ENCODE measurements at places on chromosomes 5 and 9. TPM values are rescaled to one million over a fixed set of nuclear protein-coding genes. Genes with fewer than 3 reads are reported as not detected.

IFNB1 gene
- not detected for total RNA-seq

IL5 gene
- not detected for total RNA-seq

CCNI2 gene
- 0.39 TPM for total RNA-seq

CDKN2B-AS1 gene
- 1.3 TPM for total RNA-seq

ACO1 gene
- total RNA-seq = 84.4 TPM

CDH10 gene
- total RNA-seq = not detected

ZNF883 gene
- total RNA-seq = 1.7 TPM

SOX30 gene
- total RNA-seq = not detected

FOXI1 gene
- not detected for total RNA-seq

- H3K4me1 ChIP-seq = no peaks in the 10 kb centered on the region
- no peak overlapping the region for H3K27ac ChIP-seq
- H3K36me3 ChIP-seq = peaks cover 12% of the 10 kb centered on the region
- no peaks in the 10 kb centered on the region for H3K27me3 ChIP-seq
Observed at GRCh38 chr9:98021306-98022040, 35.1 kb upstream of the NANS start.

DNA sequence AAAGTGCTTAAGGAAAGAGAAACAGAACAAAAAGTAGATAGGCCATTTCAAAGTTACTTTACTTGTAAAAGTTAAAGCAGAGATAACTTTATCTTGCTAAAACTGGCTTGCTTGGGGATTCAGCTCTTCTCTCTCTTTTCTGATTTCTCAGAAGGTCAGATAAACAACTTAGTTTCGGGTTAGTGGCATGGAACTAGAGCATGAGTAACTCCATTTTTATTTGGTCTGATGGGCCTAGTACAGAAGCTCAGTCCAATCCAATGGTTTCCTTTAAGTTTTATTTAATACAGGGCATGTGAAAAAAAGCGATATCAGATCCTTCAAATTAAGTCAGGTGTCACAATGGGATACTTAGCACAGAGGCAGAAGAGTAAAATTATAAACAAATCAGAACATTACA, 18.8 kb upstream of the GPBP1 start:
- no peaks in the 10 kb centered on the region for H3K27me3 ChIP-seq
- DNase-seq = no peak
- no peak overlapping the region for H3K27ac ChIP-seq
- no peak overlapping the region for H3K4me3 ChIP-seq
- H3K36me3 ChIP-seq = no peaks in the 10 kb centered on the region
- H3K4me1 ChIP-seq = no peaks in the 10 kb centered on the region

DNA sequence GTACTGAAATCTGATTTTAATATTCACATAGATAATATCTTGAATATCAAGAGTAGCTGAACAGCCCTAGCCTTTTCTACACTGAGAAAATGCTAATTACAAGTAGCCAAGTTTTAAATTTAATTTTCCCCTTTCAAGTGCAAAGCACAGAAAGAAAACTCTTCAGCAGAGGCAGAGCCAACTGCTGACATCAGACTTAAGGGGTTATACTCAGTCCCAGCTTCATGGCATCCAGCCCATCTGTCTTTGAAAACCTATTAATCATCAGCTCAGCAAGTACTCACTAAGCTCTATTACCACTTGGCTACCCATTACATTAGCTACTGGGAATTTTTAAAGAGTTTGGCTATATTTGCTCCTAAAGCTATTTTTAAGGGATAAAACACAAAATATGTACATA, 220.5 kb downstream of the SLC12A2 start:
- H3K4me1 ChIP-seq = peaks cover 8% of the 10 kb centered on the region
- DNase-seq = no peak
- no peak overlapping the region for H3K4me3 ChIP-seq
- no peak overlapping the region for H3K27ac ChIP-seq
- H3K36me3 ChIP-seq = no peaks in the 10 kb centered on the region

DNA sequence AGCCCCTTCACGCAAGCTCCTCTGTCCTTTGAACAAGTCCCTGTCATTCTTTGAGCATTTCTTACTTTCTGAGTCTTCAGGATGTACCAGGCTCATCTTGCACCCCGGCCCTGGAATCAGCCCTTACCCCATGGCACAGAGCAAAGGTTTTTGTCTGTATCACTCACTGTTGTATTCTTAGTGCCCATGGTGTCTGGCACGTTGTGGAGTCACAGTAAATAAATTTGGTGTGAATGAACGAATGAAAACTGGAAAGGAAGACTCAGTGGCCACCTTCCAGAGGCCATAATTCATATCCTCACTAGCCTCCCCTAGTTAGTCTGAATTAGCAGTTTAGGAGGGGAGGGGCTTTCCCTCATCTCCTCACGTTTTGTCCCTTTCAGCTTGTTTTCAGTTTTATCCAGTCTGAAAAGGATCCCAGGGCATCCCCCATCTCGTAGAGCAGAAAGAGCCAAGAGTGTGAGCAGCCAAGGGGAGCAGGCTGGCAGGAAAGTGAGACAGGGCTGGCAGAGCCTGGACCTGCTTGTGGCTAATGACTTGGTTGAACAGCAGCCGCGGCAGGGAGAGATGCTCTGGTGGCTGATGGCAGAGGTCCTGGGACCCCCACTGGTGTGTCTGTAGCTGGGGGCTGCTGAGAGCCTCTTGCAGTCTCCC, 42.7 kb downstream of the ZNF618 start:
- DNase-seq = no peak
- no peak overlapping the region for H3K4me3 ChIP-seq
- no peaks in the 10 kb centered on the region for H3K27me3 ChIP-seq
- peaks cover 12% of the 10 kb centered on the region for H3K4me1 ChIP-seq
- no peak overlapping the region for H3K27ac ChIP-seq

GRCh38 chr5:32828492-32828891, 117.4 kb downstream of the NPR3 start:
- H3K27me3 ChIP-seq = no peaks in the 10 kb centered on the region
- no peaks in the 10 kb centered on the region for H3K36me3 ChIP-seq
- H3K4me3 ChIP-seq = no peak overlapping the region
- no peak overlapping the region for H3K27ac ChIP-seq

- no peaks in the 10 kb centered on the region for H3K27me3 ChIP-seq
- no peak overlapping the region for H3K4me3 ChIP-seq
- DNase-seq = no peak
- H3K36me3 ChIP-seq = no peaks in the 10 kb centered on the region
- H3K27ac ChIP-seq = no peak overlapping the region
Observed at GRCh38 chr5:148615644-148616275, 38.6 kb downstream of the HTR4 start.

- H3K27ac ChIP-seq = no peak overlapping the region
- H3K4me3 ChIP-seq = no peak overlapping the region
- DNase-seq = no peak
- H3K36me3 ChIP-seq = no peaks in the 10 kb centered on the region
Observed at GRCh38 chr5:89697581-89697980, 712.0 kb downstream of the CETN3 start.

DNA sequence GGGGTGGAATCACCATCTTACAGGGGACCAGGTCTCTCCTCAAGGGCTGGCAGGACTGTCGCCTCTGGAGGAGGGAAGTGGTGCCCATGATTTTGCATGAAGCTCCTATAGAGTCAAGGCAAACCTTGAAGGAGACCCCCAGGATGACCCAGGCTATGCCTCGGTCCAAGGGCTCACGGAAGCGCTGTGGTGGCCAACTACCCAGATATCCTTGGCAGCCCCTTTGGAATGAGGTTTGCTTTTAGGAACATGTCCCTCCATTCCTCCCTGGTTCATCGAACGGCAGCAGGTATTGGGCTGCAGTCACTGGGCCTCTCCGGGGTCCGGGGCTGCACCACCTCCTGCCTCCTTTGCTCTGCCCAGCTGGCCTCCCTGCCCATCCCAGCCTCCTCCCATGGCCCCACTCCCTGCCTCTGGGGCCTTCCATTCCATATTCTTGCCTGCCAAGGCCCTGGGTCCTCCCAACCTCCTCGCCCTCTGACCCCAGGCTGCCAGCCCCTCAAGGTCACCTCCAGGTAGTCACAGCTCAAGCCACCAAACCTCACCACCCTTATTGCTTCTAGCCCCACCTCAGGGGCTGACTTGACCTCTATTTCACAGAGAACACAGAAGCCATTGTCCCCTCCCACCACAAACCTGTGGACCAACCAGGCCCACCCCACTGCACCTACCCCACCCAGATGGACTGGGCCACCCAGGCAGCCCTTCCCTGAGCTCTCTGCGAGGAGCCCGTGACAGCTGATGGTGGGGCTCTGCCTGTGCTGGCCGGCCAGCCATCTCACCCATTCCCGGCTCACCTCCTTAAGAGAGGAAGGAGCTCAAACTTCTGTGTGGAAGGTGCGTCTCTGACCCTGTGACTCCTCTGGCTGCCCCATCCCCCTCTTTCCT, 3.6 kb upstream of the IL3 start:
- no peaks in the 10 kb centered on the region for H3K4me1 ChIP-seq
- no peak for DNase-seq
- H3K27me3 ChIP-seq = no peaks in the 10 kb centered on the region
- no peak overlapping the region for H3K27ac ChIP-seq
- no peak overlapping the region for H3K4me3 ChIP-seq

- peak overlapping the region; percentile 74 for H3K4me3 ChIP-seq
- no peak overlapping the region for H3K27ac ChIP-seq
- peaks cover 22% of the 10 kb centered on the region for H3K4me1 ChIP-seq
- no peaks in the 10 kb centered on the region for H3K27me3 ChIP-seq
- H3K36me3 ChIP-seq = peaks cover 7% of the 10 kb centered on the region
Observed at GRCh38 chr5:123421773-123422172, 1.4 kb downstream of the CEP120 start.

GRCh38 chr5:122421374-122422079, 109.5 kb downstream of the SNCAIP start:
- no peak overlapping the region for H3K27ac ChIP-seq
- DNase-seq = no peak
- H3K27me3 ChIP-seq = no peaks in the 10 kb centered on the region
- H3K36me3 ChIP-seq = no peaks in the 10 kb centered on the region
- no peaks in the 10 kb centered on the region for H3K4me1 ChIP-seq

DNA sequence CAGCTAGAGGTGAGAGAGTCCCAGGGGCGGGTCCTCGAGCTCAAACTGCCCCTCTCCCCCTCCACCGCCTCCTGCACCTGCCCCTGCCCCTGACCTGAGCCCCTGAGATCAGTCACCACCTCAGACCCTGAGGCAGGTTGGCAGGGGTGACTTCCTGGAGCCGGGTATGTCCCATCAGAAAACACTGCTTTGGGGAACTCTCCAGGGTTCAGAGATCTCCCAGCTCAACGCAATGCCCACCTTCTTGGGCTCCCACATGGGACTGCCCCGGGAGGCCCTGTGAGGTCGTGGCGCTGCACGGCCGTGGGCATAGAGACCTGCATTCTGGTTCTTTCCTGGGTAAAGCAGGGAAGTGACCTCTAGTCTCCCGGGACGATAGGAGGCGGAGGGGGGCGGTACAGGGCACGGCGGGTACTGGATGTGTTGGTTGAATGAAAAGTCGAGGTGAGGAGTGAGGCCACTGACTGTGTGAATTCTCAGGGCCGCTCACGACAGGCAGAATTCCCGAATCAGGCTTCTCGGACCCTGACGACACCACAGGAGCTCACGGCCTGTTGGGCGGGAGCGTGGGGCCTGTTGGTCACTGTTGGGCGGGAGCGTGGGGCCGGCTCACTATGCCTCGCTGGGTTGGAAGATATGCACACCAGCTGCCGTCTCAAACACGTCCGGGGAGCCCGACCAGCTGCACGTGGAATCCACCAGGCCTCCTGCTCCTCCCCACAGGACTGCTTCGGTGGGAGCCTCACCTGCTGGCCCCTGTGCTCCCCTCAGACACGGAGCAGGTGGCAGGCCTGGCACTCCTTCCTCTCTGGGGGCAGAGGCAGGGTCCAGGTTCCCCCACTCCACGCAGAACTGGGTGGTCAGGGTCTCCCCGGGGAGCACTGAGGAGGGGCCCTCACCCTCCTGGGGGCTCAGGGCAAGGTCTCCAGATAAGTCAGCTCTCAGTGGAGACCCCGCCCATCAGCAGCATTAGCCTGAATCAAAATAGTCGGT, 178.0 kb upstream of the PPP1R26 start:
- H3K36me3 ChIP-seq = no peaks in the 10 kb centered on the region
- DNase-seq = no peak
- no peaks in the 10 kb centered on the region for H3K4me1 ChIP-seq
- no peak overlapping the region for H3K4me3 ChIP-seq

DNA sequence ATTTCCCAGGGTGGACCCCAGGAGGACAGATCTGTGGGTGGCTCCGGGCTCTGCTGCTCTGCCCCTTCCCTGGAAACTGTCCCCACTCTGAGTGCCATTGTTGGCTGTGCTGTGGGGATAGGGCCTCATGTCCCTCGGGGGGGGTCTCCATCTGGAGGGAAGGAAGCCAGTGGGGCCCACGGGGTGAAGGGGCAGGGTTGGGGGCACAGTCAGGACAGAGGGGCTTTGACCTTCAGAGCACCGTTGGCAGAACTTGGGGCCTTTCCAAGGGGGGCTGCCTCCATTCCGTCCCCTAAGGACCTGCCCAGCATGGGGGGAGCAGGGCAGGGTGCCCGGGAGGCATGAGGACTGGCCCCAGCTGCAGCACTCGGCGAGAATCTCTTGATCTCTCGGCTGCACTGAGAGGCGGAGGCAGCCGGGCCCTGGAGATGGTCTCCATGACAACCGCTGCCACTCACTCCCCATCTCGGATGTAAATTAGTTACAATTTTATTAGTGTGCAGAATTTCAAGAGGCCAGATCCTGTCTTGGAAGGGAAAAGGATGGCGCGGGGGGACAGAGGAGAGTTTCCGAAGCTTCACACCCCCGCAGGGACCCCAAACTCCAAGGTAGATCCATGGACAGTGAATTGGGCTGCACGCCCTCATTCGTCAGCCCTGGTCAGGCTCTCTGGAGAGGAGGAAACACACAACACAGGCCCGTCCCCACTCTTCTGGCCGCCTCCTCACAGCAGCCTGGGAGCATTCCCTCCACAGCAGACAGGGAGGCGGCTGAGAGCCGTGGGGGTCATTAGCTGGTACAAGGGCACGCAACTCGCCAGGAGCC, 216.2 kb upstream of the IER5L start:
- H3K27me3 ChIP-seq = no peaks in the 10 kb centered on the region
- H3K36me3 ChIP-seq = no peaks in the 10 kb centered on the region
- H3K27ac ChIP-seq = no peak overlapping the region
- H3K4me3 ChIP-seq = no peak overlapping the region
- no peak for DNase-seq

- no peaks in the 10 kb centered on the region for H3K27me3 ChIP-seq
- peaks cover 95% of the 10 kb centered on the region for H3K4me1 ChIP-seq
- no peak for DNase-seq
- peak overlapping the region; percentile 97 for H3K27ac ChIP-seq
- H3K36me3 ChIP-seq = no peaks in the 10 kb centered on the region
- H3K4me3 ChIP-seq = no peak overlapping the region
Observed at GRCh38 chr9:33158843-33159776, 8.0 kb downstream of the B4GALT1 start.

- no peaks in the 10 kb centered on the region for H3K4me1 ChIP-seq
- no peak for DNase-seq
- no peak overlapping the region for H3K4me3 ChIP-seq
- H3K27me3 ChIP-seq = no peaks in the 10 kb centered on the region
Observed at GRCh38 chr9:82549174-82549821, 513.6 kb downstream of the RASEF start.

- H3K36me3 ChIP-seq = no peaks in the 10 kb centered on the region
- no peak for DNase-seq
- H3K4me3 ChIP-seq = no peak overlapping the region
- H3K27me3 ChIP-seq = no peaks in the 10 kb centered on the region
- no peaks in the 10 kb centered on the region for H3K4me1 ChIP-seq
Observed at GRCh38 chr5:52360985-52361384, 426.7 kb upstream of the ITGA1 start.

- no peaks in the 10 kb centered on the region for H3K27me3 ChIP-seq
- no peak overlapping the region for H3K27ac ChIP-seq
- H3K4me3 ChIP-seq = no peak overlapping the region
- no peaks in the 10 kb centered on the region for H3K4me1 ChIP-seq
- no peak for DNase-seq
Observed at GRCh38 chr9:114911167-114911821, 19.1 kb downstream of the TNFSF8 start.

- H3K4me3 ChIP-seq = no peak overlapping the region
- H3K36me3 ChIP-seq = no peaks in the 10 kb centered on the region
- DNase-seq = no peak
- H3K4me1 ChIP-seq = no peaks in the 10 kb centered on the region
- no peaks in the 10 kb centered on the region for H3K27me3 ChIP-seq
- H3K27ac ChIP-seq = no peak overlapping the region
Observed at GRCh38 chr9:36961561-36962325, 72.3 kb downstream of the PAX5 start.
